Motor neuron (in vitro differentiated cells): ENCODE measurements at places on chromosomes 1 and 21.
A peak's percentile ranks its signal among the peaks of the same experiment; 100 is the strongest.

GRCh38 chr1:235917267-235917811, 50.6 kb upstream of the LYST start:
- ATAC-seq: peak; percentile 41

GRCh38 chr21:32626621-32627196, 14.5 kb upstream of the CFAP298 start:
- no peak for ATAC-seq

DNA sequence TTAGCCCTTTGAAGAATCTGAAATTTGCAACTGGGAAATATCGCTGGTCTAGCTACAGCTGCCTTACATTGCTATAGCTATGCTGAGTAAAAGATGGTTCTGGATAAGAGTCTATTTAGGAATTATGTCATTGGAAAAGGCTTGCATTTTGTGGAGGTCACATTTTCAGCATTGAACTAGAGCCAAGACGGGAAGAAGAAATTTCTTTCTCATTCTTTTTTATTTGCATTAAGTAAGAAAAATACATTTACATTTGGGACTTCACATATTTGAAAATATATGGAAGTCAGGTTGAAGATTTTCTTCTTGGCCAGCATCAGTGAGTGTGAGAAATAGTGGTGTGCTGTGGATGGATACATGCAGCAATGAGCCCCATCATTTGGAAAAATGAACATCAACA, 291.6 kb downstream of the PTBP2 start:
- ATAC-seq: no peak

DNA sequence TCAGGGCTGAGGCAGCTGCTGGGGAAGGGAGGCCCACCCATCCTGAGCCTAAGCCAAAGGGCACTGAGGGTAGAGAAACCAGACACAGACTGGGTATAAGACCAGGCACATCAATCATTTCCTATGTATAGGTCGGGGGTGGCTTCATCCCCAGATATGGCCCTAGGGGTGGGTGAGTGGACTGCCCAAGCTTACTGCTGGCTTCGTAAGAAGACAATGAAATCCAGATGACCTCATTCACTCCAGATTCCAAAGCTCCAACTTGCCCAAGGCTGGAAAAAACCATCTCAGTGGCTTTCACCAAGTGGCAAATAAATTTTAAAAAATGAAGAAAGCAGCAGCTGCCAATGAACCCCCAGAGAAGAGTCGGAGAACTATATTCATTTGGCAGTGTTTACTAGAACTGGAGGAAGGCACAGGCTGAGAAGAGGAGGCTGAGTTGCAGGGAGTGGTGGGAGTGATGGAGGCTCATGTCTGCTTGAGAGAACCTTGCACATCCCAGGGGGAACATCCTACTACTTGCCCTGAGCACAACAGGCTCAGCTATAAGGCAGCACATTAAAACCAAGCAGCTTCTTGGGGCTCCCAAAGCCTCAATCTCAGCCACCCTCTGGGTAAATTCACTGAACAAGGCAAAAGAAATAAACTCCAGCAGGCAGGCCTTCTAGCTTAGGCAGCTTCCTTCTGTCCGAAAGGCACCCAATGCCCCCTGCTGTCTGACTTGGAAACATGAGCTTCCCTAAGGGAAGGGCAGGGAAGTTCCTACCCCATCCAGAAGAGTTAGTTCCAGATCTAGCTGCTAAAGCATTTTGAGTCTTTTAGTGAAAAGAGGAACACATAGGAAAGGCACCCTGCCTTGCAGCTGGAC, 14.1 kb downstream of the PEA15 start:
- ATAC-seq: peak; percentile 82

GRCh38 chr1:165109013-165109412, 247.5 kb downstream of the LMX1A start:
- ATAC-seq: no peak

DNA sequence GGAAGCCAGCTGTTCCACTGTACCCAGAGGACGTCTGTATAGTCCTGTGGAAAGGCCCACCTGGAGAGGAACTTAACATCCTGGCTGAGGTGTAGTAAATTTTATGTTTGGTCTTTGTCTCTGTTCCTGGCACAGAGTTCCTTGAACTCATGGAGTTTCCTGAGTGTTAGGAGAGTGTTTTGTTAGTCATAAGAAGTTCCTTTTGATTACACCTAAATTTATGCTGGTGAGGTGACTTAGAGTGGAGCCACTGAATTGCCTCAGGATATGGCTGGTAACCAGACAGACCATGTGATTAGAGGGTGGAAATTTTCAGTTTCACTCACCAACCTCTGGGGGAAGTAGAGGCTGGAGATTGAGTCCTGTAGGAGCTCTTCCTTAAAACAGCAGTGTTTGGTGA, 57.9 kb downstream of the RASAL2 start:
- no peak for ATAC-seq

GRCh38 chr1:37068897-37069296, 34.6 kb upstream of the GRIK3 start:
- no peak for ATAC-seq
